Eye (tissue), 1 donor: ENCODE measurements at places on chromosomes 5 and 9.

GRCh38 chr9:99491408-99492158 lies 269.5 kb downstream of the SEC61B start:
- DNase-seq = no peak

DNA sequence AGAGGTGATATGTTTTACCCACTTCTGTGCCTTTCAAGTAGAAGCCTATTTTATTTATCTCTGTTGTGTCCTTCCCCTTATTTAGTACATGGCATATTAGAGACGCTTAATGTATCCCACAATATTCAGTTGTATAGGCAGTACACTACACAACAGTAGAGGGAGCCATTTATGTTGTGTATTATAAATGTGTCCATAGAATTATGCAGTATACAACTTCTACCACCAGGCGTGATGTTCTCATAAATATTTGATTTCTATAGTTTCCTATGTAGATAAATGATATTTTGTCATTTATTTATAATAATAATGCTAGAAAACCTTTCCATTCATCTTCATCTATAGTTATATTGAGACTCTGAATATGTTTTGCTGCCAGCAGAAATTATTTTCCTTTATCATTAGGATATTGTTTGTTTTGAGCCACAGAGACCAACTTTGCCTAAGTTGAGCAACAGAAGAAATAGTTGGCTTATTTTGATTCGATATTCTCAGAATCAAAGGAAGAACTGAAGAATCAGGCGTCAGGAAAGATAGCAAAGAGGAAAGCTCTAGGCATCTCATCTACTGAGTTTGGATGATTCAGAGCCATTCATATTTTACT lies 81.7 kb downstream of the ADAMTS19 start:
- no peak for DNase-seq

DNA sequence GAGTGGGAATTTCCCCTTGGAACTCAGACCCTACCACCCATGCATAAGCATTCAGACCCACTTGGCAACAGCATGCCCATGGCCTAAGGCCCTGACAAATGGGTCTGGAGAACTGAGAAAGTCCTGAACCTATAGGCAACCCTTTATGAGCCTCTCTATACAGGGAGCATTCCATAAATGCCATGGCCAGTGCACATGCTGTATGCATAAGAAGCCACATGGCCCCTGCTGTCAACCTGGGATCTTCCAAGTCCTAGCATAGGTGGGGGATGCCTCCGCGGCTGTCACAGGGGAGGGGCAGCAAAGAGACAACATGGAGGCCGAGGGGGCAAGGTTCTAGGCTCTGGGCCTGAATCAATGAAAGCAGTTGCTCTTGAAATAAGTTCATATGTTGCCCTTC lies 8.2 kb upstream of the NIPAL4 start:
- no peak for DNase-seq

DNA sequence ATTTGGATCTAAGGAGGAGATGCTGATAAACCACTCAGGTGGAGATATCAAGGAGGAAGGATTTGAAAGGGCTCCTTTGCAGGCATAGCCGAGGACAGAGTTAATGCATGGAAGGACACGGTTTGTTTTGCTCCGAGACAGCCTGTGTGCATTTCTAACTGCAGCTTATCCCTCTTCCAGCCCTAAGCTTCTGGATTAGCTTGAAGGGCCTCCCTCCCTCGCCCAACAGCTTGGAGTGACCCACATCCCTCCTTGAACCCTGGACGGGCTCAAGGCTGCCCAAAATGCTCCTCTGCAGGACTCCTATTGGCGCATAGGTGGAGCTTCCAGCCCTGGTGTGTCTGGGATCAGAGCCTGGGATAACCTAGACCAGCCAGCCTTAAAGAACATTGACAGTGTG lies 66.7 kb downstream of the PPARGC1B start:
- DNase-seq = no peak

- no peak for DNase-seq
Measured at GRCh38 chr9:13485068-13485596, 205.6 kb upstream of the MPDZ start.

DNA sequence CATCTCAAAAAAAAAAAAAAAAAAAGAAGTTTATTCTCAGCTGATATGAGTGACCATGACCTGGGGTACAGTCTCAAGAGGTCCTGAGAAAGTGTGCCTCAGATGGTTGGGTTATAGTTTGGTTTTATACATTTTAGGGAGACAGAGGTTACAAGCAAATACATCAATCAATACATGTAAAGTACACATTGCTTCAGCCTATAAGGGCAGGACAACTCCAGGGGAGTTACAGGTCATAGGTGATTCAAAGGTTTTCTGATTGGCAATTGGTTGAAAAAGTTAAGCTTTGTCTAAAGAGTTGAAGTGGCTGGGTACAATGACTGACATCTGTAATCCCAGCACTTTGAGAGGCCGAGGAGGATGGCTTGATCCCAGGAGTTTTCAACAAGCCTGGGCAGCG lies 2.3 kb upstream of the GMCL2 start:
- no peak for DNase-seq

GRCh38 chr9:81656871-81657337 lies 32.4 kb downstream of the TLE1 start:
- DNase-seq = no peak

GRCh38 chr5:54659700-54660131 lies 142.2 kb downstream of the SNX18 start:
- DNase-seq = no peak

DNA sequence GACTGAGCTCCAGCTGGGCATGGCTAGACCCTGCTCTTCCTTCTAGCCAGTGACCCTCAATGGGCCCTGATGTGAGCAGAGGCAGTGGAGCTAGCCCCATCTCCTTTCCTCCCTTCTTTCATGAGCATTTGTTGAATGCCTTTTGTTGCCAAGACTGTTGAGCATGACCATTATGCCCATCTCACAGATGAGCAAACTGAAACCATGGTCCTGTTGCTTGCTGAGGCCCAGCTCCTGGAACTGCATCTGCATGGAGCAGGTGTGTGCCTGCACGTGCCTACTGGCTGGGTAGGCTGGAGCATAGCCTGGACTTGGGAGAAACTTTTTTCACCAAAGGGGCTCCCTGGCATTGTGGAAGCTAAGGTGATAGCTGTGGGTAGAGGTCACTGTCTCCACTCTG lies 3.0 kb upstream of the WNK2 start:
- no peak for DNase-seq

GRCh38 chr5:28958581-28958980 lies 1920.2 kb upstream of the CDH9 start:
- DNase-seq = no peak

DNA sequence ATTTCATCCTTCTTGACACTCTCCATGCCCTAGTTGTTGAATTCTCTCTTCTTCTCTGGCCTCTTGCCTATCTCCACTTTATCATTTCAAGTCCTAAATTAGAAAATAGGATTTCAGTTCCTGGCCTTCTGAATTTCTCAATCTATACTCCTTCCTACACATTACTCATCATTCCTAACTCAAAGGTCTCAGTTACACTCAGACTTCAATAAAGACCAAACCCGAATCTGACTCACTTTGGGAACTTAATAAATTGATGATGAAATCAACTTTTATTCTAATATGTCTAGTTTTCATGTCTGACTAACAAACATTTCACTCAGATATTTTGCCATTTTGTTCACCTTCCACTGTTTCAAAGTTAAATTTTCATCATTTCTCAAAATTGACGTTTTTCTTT lies 113.6 kb upstream of the TSLP start:
- no peak for DNase-seq

DNA sequence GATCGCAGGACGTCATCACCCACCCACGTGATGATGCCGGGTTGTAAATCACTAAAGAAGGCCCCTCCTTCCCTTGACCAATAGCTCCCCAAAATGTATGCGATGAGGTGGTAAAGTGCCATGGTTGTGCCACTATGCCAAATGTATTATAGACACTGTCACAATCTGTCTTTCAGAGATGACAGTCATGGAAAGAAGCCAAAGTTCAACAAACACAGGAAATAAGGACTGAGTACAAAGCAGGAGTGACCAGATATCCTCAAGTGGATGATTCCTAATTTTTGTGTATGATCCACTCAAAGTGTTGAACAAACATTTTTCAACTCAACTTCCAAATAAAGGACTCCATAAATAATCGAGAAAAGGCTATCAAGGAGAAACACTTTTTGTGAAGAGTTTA lies 12.5 kb downstream of the GLIS3 start:
- DNase-seq = no peak

DNA sequence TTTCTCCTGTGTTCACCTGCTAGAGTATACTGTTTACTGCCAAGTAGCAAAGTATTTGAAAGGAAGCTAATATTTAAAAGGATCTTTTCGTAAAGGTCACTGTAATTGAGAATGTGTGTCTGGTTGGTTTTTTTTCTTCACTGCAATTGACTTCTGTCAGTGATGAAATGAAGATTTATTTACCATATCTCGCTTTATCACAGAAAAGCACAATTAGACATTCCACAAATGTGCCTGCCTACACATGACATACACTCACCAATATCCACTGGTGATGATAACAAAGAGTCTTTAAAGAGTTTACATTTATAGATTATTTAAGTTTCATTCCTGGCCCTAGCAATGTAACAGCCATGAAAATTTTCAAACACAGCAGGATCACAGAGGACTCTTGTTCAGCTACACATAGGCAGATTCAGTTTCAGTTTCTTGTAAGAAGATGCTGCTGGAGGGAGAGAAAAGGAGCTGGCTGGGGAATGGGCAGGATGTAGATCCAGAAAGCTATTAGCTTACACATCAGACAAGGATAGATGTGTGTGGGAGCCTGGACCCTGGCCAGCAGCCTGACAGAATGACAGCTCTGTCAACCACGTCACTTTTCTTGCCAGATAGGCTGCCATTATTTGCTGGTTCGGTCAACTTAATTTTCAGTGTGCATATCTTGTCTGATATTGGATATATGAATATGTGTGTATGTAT lies 104.0 kb downstream of the GDNF start:
- peak; percentile 21 for DNase-seq

- no peak for DNase-seq
Measured at GRCh38 chr9:7303907-7304626, 495.5 kb downstream of the DMAC1 start.

GRCh38 chr9:35907711-35908503 lies 1.4 kb upstream of the SPAAR start:
- DNase-seq = peak; percentile 86

GRCh38 chr9:130543859-130544258 lies 35.5 kb upstream of the FUBP3 start:
- DNase-seq = no peak

DNA sequence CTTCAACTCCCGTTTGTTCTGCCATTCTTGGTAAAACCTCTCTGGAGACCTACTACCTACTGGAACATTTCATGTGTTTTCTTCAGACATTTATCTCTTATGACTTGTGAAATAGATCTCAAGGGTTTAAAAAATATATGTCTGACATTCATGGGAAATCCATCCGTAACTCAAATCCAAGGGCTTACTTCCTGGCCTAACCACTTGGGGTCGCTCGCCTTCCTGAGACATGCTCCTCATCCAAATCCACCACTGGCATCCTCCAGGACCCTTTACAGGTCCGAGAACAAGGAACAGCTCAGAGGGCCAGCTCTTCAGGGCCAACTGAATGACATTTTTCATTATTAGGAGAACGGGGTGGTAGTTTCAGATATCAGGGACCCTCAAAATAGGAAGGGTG lies 235.1 kb upstream of the TUT7 start:
- DNase-seq = no peak

GRCh38 chr9:130847306-130848217 lies 12.5 kb downstream of the ABL1 start:
- peak; percentile 86 for DNase-seq

DNA sequence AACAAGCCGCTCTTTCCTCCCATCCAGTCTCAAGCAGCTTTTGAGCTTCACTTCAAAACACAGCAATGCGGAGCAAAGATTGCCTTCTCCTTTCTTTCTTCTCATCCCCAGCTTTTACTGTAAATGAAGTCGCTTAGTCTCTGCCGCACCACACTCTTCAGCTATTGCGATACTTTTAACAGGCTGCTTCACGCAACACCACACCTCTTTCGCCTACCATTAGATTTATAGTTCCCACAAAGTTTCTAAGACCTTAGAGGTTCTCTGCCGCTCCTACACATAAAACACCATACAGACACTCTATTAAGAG lies 711 bp downstream of the PGGT1B start:
- DNase-seq = no peak

- no peak for DNase-seq
Measured at GRCh38 chr9:77510666-77511065, 137.5 kb downstream of the GNA14 start.

- no peak for DNase-seq
Measured at GRCh38 chr5:157941616-157942015, 82.7 kb upstream of the CLINT1 start.

DNA sequence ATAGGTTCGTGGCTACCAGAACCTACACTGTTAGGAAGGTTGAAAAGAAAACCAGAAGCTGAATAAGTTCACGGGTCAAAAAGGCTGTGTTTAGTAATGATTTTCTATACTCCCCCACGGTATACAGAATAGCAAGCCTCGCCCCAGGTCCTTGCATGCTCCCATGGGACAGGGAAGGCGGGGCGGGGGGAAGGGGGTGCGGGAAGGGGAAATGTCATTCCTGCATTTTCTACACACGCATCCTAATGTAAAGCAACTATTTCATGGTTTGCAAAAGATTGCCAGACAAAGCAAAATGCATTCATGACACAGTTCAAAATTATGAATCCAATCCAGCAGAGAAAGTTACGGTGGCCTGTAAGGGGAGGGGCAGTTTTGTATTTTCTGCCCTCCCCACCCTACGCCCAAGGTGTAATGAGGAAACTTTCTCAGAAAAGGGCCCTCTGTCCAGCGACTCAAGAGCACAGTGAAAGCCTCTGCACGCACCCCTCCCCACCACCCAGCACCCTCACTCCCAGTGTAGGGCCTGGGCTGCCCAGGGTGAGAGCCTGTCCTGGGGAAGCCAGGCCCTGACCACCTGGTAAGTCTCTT lies 105.2 kb downstream of the ROR2 start:
- DNase-seq = no peak

DNA sequence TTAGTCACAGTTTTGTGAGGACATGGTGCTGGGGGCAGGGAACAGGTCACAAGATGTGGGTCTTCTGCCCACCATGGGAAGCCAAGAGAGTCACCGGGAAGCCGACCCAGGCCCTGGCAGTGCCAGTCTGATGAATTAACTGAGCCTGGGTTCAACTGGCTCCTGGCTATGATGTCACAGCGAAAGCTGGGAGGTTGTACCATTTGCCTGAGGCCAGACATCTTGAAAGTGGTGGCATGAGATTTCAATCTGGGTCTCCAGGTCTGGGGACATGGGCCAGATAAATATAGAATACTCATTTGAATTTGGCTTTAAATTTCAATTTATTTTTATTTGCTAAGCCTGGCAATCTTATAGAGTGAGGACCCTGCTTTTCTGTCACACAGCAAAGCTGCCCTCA lies 280.9 kb downstream of the NSG2 start:
- DNase-seq = no peak

DNA sequence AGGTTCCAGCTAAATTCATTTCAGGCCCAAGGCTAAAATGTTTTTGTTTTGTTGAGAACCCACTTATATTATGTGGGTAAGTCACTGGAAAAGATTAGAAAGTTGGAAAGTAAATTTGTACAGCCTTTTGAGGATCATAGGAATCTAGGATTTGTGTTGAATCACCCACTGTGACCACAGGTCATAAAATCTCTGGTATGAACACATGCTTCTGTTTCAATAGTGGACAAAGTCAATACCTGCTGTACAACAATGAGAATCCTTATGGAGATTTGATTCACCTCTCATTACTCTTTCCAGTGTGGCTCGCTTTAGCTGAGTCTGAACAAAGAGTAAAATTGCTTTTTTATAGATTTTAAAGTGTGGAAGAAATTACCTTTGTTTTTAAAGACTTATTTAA lies 369.5 kb downstream of the TMEM167A start:
- no peak for DNase-seq
